ENCODE measurements at places on chromosomes 6 and 20.

- no peak for DNase-seq
Measured at GRCh38 chr6:37954791-37955190, 135.3 kb downstream of the ZFAND3 start.

GRCh38 chr6:13229205-13230085 is 98.9 kb downstream of the TBC1D7 start:
- DNase-seq, result peak; percentile 31

- DNase-seq, result no peak
Measured at GRCh38 chr6:32950449-32950848, 2.4 kb downstream of the HLA-DMA start.

DNA sequence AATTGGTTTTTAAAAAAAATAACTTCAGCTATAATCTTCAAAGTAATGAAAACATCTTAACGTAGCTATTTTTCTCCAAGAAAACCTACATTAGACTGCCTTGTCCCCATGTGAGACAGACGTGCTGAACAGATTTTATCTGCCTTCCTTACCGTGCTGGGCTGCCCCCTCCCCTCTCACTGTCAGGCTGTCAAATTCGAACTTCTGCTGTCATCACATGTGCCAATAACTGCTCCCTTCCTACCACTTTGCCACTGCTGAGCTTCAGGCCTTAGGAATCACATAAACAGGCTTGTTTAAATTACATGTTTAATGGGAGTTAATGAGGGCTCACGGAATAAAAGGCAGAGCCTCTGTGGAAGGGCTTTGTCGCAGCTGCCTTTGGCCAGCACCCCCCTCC is 77.0 kb upstream of the NHSL1 start:
- no peak for DNase-seq

GRCh38 chr6:120614723-120615122 is 719.6 kb downstream of the TBC1D32 start:
- no peak for DNase-seq

DNA sequence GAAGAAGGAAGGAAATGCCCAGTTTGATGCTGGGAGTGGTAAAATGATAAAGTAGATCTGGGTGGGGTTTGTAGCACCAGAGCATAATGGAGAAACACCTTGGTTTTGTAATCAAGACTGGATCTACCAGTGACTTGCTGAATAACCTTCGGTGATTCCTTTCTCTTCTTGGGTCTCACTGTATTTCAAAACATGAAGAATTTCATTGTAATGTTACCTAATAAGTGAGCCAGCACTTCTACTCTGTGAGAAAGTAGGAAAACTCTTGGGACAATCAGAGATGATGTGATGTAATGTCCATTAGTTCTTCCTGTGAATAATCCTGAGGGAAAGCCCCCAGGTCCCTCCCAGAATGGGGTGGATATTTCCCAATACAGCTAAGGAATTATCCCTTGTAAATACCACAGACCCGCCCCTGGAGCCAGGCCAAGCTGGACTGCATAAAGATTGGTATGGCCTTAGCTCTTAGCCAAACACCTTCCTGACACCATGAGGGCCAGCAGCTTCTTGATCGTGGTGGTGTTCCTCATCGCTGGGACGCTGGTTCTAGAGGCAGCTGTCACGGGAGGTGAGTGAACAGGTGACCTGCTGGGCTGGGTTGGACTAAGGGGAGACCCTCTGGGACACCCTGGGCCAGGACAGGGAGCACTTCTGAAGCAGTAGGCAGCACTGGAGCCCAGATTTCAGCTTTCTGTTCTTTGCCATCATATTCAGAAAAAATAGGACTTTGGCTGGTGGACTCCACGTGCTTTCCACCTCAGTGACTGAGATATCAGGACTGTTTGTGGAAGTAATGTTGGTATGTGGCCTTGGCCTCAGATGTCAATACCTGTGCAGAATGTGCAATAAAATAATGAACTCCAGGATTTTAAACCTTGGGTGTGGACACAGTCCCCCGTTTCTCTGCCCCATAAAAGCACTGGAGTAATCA is at the start of gene PI3:
PI3 (plus strand) TSS at position 469 of the 931 bp plus-strand sequence; CDS start at position 490, 21 bp downstream.
- DNase-seq, result peak; percentile 52

DNA sequence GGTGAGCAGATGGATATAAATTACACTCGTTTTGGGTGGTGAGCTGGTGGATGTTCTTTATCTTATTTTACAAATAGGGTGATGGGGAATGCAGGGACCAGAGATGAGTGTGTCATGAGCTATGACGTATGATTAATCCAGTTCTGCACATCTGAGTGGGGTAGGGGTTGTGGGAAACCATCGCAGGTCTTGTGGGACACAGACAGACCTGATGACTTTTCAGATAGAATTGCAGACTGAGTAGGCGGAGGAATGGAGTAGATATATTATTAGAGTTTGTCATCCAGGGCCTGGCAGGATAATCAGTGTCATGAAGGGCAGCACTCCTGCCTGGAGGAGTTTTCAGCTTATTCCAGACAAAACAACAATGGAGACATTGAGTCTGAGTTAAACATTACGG is 12.9 kb upstream of the DSP start:
- DNase-seq, result peak; percentile 88

GRCh38 chr6:158122048-158122447 is 46.0 kb downstream of the SERAC1 start:
- no peak for DNase-seq

Data from cardiac fibroblast (primary cell).